ENCODE measurements at places on chromosomes 7 and 10.
A peak's percentile ranks its signal among the peaks of the same experiment; 100 is the strongest.

DNA sequence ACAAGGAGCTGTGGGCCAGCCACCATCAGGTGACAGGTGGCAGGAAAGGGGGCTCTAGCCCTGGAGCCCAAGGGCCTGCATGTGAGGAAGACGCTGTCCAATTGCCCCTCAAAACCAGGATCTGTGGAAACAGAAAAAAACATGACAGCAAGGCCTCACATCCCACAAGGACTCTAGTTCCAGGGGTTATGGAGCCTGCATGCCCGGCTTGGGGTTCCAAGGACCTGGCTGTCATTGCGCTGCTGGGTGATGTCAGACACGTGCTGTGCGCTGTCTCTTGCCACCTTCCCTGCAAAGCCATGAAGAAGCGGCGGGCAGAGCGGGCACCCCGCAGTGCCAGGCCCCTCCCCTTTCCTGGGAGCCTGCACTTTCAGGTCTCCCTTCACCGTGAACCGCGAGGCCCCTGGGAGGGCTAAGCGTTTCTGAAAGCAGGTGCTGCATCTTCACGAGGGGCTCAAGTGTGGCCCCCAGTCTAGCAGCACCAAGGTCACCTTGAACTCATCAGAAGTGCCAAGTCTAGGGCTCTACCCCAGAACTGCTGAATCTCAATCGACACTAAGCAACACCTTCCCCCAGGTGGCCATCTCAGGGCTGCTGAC is 15.1 kb upstream of the CRYGN start:
- DNase-seq: no peak

- DNase-seq: no peak
Measured at GRCh38 chr10:63173468-63174232, 40.5 kb downstream of the NRBF2 start.

- DNase-seq: peak; percentile 15
Measured at GRCh38 chr10:86439544-86439943, 72.9 kb upstream of the GRID1 start.

- no peak for DNase-seq
Measured at GRCh38 chr10:89978081-89978480, 276.7 kb downstream of the KIF20B start.

- DNase-seq: no peak
Measured at GRCh38 chr10:56633876-56634452, 272.9 kb upstream of the ZWINT start.

DNA sequence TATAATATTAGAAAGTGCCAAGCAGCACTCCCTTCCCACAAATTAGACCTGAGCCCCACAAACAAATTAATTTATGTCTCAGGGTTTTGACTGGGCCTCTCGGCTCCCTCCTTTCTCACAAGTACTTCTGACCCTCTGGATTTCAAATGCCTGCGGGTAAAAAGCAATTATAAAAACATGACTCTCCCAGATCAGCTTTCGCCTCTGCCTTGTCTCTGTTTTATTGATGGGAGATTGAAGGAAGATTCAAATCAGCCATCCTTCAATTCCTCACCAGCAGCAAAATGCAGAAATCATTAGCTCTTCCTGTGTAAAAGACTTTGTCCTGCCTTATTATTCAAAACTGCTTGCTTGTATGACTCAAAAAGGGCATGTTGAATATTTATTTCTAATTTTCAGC is 453.7 kb upstream of the MKI67 start:
- DNase-seq: no peak

DNA sequence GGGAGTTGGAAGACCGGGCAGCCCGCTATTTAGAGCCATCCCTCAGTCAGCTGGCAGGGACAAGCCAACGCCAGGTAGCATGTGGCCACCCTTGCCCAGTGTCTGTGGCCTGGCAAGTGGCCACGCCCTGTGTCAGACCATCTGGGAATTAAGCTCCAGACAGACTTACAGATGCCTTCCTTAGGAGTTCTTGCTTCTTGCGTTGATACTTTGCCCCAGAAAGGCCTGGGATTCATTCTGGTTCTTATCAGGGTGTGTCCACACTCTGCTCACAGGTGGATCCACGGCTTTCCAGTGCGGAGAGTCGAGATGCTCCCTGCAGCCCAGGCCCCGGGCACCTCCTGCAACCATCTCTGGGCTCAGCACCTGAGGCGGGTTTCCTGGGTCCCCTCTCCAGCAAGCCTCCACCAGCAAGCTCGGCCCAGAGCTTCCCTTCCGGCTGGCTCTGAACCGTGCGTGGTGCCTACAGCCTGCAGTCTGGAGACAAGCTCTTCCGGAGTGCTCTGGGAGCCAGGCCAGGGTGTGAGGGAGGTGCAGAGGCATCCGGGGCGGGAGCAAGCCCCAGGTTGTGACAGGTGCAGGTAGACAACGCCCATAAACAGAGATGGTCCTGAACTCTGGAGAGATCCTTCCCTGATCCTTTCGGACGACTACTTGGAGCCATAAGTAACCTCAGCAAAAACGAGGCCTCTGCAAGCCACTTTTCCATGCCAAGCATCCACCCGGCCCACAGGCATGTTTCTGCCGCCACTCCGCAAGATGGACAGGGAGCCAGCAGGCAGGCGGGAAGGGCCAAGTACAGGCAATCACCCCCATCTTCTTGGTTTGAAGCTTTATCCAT is 32.3 kb upstream of the PPIF start:
- no peak for DNase-seq

DNA sequence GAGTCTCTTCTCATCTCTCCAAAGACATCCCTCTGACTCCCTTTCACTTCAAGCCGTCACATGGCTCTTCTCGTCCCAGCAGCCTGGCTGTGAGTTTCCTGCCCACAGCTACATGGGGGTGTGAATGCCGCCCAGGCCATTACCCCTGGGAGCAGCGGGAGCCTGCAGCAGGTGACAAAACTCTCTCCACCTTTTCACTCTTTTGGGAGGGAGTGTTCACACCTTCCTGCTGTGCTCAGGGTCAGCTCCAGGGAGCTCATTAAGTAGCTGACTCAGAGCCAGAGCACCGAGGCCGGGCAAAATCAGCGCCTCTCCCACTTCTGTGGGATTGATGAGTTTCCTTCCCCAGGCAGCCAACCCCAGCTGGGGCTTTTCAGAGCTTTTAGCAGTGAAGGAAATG is 271.3 kb downstream of the TYW1 start:
- DNase-seq: no peak

DNA sequence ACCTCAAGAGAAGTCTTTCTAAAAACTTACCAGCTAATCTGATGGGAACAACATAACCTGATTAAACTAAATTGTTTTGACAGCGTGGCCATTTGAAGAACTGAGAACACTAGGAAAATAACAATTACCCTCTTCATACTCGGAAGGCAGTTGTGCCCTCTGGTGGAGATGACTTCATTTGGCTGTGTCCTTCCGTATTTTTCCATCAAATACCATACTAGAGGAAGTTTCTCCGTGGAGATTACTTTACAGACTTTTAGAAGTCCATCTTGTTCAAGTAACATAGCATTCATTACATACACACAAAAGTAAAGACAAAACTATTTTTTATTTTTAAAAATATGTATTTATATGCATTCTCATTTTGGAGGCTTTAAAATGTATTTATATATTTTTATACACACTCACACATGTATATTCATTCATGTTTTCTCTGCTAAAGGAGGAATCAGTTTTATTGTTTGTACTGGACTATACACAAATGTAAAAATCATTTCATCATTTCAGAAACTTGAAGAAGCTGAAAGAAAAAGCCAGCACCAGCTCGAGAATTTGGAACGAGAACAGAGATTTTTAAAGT is 25.2 kb downstream of the SMNDC1 start:
- DNase-seq: peak; percentile 23

- DNase-seq: peak; percentile 67
Measured at GRCh38 chr7:73851410-73852338, 9.3 kb upstream of the TMEM270 start.

GRCh38 chr10:17109046-17109445 is 20.6 kb downstream of the CUBN start:
- DNase-seq: no peak

DNA sequence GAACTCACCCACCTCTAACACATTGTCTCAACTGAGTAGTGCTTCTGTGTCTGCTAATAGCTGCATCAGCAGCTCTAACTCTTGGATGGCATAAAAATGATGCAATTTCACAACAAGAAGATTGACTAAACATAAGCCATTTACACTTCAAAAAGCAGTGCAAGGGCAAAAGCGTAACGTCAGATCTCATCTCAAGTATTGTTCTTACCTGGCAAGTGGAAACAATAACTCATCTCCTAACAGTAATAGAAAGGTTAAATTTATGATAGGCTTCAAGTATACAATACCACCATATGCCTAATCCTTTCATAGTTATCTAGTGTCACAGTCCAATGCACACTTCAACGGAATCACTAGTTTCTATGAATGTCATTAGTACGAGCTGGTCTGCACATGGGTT is 14.8 kb downstream of the TPK1 start:
- no peak for DNase-seq

GRCh38 chr7:39623732-39624441 is 515 bp downstream of the RALA start:
- DNase-seq: no peak

DNA sequence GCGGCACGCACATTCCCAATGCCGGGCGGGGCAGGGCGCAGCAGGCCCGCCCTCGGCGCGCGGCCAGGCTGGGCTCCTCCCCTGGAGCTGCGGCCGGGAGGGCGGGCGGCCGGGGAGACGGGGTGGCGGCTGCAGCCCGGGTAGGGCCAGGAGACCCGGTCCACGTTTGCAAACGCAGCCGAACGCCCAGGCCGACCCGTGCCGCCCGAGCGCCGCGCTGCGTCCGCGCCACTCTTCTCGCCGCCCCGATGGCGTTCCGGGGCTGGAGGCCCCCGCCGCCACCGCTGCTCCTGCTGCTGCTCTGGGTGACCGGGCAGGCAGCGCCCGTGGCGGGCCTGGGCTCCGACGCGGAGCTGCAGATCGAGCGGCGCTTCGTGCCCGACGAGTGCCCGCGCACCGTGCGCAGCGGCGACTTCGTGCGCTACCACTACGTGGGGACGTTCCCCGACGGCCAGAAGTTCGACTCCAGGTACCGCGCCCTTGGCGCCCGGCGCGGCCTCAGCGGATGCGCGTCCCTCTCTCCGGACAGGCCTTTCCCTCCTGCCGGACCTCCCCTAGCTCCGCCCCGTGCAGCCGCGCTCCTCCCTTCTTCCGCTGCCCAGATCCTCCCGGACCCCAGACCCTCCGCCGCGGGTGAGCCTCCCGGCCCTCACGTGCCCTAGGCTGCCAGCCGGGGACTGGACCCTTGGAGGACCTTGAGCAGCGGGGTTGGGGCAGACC is at the start of gene FKBP9:
Gene FKBP9, plus strand, starts transcription at position 115 of the 720 bp plus-strand sequence. Its CDS starts 134 bp downstream, at position 249.
- DNase-seq: peak; percentile 86

DNA sequence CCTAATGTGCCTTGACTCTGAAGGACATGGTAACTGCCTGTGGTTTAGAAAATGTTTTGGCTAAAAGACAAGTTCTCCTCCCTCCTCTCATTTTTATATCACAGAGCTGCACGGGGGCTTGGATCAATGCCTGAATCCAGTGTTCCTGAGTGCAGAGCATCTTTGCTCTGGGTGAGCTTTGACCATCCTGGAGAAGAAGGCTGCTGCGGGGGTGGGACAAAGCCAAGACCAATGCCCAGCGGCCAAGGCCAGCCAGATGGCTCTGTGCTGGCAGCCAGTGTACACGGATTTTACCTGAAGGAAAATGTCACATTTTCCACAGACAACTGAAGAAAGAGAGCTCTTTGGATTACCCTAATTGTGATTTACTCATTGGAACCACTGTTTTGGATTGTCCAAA is 102.0 kb upstream of the TARP start:
- no peak for DNase-seq

DNA sequence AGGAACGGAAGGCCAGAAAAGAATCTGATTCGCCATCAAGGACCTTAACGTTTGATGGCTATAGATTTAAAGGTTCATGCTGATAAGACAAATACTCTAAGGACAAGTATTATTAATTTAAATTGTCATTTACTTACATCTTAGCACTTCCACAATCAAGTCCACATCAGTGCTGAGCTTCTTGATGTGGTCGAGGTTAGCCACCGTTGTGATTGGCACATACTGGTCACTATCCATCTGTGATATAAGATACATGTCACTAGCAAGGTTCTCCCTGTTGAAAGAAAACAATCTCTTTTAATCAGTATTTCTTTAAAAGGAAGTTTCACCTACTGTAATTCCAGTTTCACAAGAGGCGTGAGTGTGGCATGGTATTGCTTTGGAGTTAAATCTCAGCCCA is 88.7 kb downstream of the LARP4B start:
- DNase-seq: no peak

DNA sequence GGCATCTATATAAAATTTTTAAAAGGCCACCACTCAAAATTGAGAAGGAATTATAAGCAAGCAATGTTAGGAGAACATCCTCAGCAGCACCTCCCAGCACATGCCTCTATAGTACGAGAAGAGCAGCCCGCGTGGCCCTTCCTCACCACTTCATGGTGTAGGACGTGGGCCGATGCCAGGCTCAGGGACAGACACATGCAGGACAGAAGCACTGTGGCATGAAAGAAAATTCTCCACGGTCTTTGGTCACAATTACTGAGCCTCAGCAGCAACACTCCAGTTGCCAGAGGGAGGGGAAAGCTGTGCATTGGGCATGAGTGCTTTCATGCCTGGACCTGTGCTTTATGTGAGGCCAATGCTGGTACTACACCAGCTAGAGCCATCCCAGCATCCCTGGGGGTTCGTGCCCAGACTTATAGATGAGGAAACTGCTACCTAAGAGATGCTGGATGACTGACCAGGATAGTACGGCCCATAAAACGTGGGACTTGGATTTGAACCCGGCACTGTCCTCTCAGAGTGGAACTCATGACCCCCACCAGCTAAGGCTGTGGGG is 164.7 kb downstream of the ADAM12 start:
- no peak for DNase-seq

GRCh38 chr10:132335189-132336063 is 3.4 kb downstream of the LRRC27 start:
- no peak for DNase-seq

- no peak for DNase-seq
Measured at GRCh38 chr10:33858326-33858725, 523.9 kb upstream of the NRP1 start.

All from HTR-8/SVneo (cell line).